GM23248 (cell line): ENCODE measurements at places on chromosomes 1 and 21. TPM values are rescaled to one million over a fixed set of nuclear protein-coding genes. Genes with fewer than 3 reads are reported as not detected.

TLR5 gene
- total RNA-seq, result not detected in 2 replicates

PLPPR4 gene
- 1.7 and 1.8 TPM in 2 replicates for total RNA-seq

MTMR11 gene
- 7.7 and 13.1 TPM in 2 replicates for total RNA-seq

LRRN2 gene
- total RNA-seq, result 0.22 TPM in 1 of 2 replicates, not detected in the other

RGS5 gene
- total RNA-seq, result 2.7 and 6.8 TPM in 2 replicates

NES gene
- total RNA-seq, result 15.0 and 23.0 TPM in 2 replicates

ABCA4 gene
- total RNA-seq, result 0.63 and 3.7 TPM in 2 replicates

DRAM2 gene
- 82.5 and 91.4 TPM in 2 replicates for total RNA-seq

HSD3B1 gene
- not detected in 2 replicates for total RNA-seq

SPATA21 gene
- total RNA-seq, result not detected in 2 replicates

VTCN1 gene
- not detected in 2 replicates for total RNA-seq

TOR1AIP2 gene
- total RNA-seq, result 97.1 and 113 TPM in 2 replicates

SLAMF1 gene
- total RNA-seq, result not detected in 2 replicates
